GM23248 (cell line): ENCODE measurements at places on chromosomes 12 and 14. TPM values are rescaled to one million over a fixed set of nuclear protein-coding genes. Genes with fewer than 3 reads are reported as not detected.
A peak's percentile ranks its signal among the peaks of the same experiment; 100 is the strongest.

The RNU6-8 gene
- total RNA-seq: not detected in 2 replicates

The TBK1 gene
- 29.4 and 33.9 TPM in 2 replicates for total RNA-seq

The SLC25A21 gene
- total RNA-seq: not detected in 2 replicates

GRCh38 chr14:32400480-32400879 lies 71.4 kb downstream of the AKAP6 start:
- DNase-seq: peak; percentile 78
- no peak overlapping the region for H3K27ac ChIP-seq
- H3K4me3 ChIP-seq: no peak overlapping the region
- H3K27me3 ChIP-seq: no peaks in the 10 kb centered on the region
- no peaks in the 10 kb centered on the region for H3K36me3 ChIP-seq
- H3K4me1 ChIP-seq: peaks cover 50% of the 10 kb centered on the region

- peaks cover 32% of the 10 kb centered on the region for H3K4me1 ChIP-seq
- no peaks in the 10 kb centered on the region for H3K27me3 ChIP-seq
- no peak overlapping the region for H3K27ac ChIP-seq
- peak; percentile 94 for DNase-seq
- no peak overlapping the region for H3K4me3 ChIP-seq
Measured at GRCh38 chr12:127811988-127812387, 455.0 kb upstream of the TMEM132C start.

DNA sequence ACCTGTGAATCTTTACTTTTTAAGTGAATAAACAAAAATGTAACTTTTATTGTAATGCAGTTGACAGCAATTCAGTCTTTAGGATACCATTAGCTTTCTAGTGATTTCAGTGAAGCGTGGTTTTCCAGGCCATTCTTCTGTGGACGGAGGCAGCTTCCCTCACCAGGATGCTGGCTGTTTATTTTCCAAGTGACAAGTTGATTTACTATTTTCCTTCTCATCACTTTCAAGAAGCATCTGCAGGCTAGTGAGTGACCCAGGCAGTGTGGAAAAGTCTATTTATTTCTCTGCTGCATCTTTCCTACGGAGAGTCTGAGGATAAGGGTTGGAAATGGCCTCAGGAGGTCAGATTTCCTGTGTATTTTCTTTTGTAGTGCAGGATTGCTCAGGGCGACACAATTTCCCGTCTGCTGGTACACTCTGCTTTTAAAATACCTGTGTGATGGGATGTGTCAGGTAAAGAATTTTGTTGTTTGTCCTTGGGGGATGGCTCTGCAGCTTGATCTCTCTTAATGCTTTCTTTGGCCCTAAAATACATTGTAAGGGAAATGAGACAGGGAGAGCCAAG lies 467.8 kb downstream of the NRXN3 start:
- no peaks in the 10 kb centered on the region for H3K36me3 ChIP-seq
- no peak overlapping the region for H3K4me3 ChIP-seq
- H3K27me3 ChIP-seq: no peaks in the 10 kb centered on the region
- H3K4me1 ChIP-seq: no peaks in the 10 kb centered on the region

DNA sequence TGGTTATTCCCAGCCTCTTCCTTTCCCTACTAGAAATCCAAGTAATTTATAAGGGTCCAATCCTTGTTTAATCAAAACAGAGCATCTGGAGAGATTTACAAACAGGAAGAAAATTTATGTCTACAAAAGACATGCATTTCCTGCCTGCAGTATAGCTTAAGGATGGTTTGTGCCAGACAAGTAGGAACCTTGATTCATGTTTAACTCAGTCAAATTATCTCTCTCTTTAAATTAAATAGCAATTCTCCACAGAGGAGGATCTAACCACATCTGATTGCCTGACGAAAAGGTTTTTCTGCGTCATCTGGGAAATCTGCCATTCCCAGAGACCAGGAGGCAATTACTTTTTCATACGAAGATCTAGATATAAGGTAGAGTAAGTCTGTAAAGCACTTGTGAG lies 105.2 kb downstream of the ZFC3H1 start:
- no peak overlapping the region for H3K27ac ChIP-seq
- no peaks in the 10 kb centered on the region for H3K27me3 ChIP-seq
- peak; percentile 48 for DNase-seq
- H3K4me3 ChIP-seq: no peak overlapping the region
- peaks cover 22% of the 10 kb centered on the region for H3K4me1 ChIP-seq

DNA sequence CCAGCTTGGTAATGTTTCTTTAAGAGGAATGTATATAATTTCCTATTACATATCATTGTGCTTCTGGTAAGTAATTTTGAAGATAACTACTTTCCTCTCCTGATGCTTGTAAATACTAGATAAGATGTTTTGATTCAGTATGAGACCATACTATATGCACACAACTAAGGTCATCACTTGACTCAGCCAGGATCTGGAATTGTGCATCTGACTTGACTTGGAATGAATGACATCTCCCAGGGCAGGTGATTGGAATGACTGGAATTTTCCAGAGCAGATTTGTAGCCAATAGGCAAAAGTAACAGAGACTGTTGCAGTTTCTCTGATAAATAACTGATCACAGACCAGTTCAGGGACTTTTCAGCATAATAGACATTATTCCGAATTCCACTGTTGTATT lies 11.1 kb downstream of the BEST3 start:
- peak; percentile 5 for DNase-seq
- H3K27me3 ChIP-seq: no peaks in the 10 kb centered on the region
- H3K4me3 ChIP-seq: no peak overlapping the region

DNA sequence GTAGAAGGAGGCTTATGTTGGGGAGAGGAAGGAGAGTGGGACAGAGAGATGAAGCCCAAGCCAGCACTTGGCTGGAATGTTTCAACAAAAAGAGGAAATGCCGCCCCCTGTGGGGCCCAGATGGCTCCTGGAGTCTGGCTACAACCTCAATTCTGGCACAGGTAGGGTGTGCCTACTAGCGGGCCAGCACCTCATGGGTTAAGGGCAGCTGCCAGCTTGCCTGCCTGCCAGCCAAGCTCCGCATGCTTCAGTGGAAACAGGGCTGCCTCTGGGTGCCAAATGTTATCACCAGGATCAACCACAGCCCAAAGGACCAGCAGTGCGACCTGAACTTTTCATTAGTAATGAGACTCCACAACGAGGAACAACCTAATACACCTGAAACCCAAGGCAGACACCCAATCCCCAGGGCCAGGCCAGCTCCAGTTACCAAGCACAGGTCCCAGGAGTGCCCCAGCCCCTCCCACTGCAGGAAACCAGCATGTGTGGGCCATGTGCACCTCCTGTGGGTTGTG lies 11.3 kb downstream of the RAB15 start:
- H3K36me3 ChIP-seq: no peaks in the 10 kb centered on the region
- no peaks in the 10 kb centered on the region for H3K4me1 ChIP-seq
- no peaks in the 10 kb centered on the region for H3K27me3 ChIP-seq

- H3K27ac ChIP-seq: no peak overlapping the region
- H3K27me3 ChIP-seq: peaks cover 22% of the 10 kb centered on the region; the same call in 1 of the 2 replicates
- H3K4me3 ChIP-seq: no peak overlapping the region
- DNase-seq: peak; percentile 32
- H3K4me1 ChIP-seq: no peaks in the 10 kb centered on the region
Measured at GRCh38 chr14:26872515-26873361, 274.9 kb upstream of the NOVA1 start.

DNA sequence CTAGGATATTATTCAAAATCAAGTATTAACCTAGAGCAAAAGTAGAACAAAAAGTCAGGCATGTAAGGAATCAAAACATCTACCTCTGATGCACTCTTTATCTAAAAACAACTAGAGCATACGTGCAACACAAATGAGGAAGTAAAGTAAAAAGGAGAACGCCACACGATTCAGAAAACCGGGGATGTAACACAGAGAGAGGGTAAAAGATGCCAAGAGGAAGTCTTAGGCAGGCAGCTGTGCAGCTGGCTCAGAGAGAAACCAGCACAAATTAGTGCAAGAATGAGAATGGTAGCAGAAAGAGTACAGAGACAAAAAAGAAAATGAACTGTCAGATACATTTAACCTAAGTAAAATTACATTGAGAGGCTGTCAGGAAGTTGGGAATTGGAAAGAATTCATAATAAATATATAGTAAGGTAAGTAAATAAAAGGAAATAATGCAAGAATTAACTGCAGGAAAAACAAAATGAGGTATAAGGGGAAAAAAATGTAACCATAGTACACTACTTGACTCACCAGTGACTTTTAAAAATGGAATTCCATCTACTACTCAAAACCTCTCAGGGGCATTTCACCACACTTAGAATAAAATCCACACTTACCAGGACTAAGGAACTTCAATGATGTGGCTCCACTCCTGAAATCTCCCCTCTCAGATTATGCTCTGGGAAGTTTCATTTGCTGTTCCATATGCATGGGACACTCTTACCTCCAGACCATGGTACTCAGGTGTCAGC lies 17.1 kb downstream of the BCAT1 start:
- H3K36me3 ChIP-seq: no peaks in the 10 kb centered on the region
- no peaks in the 10 kb centered on the region for H3K27me3 ChIP-seq

DNA sequence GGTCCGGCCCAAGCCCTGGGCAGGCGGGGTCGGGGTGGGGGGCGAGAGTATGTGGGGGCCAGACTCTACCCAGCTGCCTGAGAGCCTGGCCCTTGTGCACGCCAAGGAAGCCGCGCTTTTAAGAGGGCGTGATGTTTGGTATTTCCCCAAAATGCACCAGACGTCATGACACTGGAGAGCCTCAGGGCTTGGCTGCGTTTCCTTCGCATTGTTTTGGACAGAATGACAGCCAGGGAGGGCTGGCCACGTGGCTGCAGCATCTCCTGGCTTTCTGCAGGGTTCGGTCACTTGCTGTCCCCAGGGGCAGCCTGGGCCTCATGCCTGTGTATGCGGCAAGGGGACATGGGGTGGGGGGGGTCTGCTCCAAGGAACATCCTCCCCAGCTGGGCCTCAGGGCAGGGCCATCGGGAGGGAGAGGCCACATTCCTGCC lies 16.1 kb upstream of the NUDT14 start:
- H3K4me3 ChIP-seq: no peak overlapping the region
- H3K27ac ChIP-seq: no peak overlapping the region
- H3K36me3 ChIP-seq: no peaks in the 10 kb centered on the region

- H3K4me1 ChIP-seq: no peaks in the 10 kb centered on the region
- H3K4me3 ChIP-seq: no peak overlapping the region
- no peak for DNase-seq
- no peak overlapping the region for H3K27ac ChIP-seq
Measured at GRCh38 chr14:64830961-64831360, 48.7 kb downstream of the SPTB start.
